ENCODE measurements at places on chromosomes 4 and X.

- no peak for DNase-seq
Observed at GRCh38 chr4:121773883-121774282, 8.9 kb upstream of the SMIM43 start.

GRCh38 chrX:109952050-109952449 lies 50.9 kb upstream of the TMEM164 start:
- no peak for DNase-seq

DNA sequence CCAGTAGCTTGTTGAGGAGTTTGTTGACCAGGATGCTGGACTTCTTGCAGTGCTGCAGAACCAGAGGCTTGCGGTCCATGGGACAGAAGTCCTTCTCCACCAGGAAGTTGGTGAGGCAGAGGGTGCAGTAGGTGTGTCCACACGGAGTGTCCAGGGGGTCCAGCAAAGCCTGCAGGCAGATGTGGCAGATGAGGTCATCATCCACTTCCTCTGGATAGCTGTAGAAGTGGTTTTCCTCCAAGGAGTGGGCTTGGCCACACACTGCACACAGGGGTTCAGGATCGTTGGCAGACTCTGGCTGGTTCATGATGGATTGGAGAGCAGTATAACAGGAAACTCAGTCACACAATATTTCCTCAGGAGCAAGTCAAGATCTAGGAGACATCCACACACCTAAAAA lies 17.6 kb downstream of the LNX1 start:
- no peak for DNase-seq

- DNase-seq = no peak
Observed at GRCh38 chr4:1002631-1003251, 8.7 kb upstream of the FGFRL1 start.

- no peak for DNase-seq
Observed at GRCh38 chr4:94523033-94523580, 71.4 kb downstream of the PDLIM5 start.

GRCh38 chr4:95304898-95305297 lies 243.9 kb downstream of the UNC5C start:
- no peak for DNase-seq

DNA sequence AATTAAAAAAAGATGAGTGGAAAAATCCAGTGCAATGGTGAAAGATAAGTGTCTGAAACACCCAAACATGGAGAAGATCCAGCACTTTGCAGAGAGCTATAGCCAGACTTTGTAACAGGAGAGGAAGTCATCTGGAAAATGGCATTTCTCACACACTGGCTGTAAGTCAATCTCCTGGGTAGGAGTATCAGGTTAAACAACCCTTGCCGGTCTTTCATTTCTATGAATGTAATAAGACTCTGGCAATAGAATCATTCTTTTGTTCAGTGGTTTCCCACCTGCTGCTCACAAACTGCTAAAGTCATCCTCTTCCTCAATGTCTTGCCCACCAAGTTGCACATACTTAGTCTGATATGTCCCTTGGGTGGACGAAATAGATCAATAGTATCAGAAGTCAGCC lies 94.0 kb upstream of the ATP8A1 start:
- DNase-seq = no peak
